DMS79 treated with DMSO at 0.1 percent for 48 hours (cell line): ENCODE measurements at places on chromosomes 4 and X.

DNA sequence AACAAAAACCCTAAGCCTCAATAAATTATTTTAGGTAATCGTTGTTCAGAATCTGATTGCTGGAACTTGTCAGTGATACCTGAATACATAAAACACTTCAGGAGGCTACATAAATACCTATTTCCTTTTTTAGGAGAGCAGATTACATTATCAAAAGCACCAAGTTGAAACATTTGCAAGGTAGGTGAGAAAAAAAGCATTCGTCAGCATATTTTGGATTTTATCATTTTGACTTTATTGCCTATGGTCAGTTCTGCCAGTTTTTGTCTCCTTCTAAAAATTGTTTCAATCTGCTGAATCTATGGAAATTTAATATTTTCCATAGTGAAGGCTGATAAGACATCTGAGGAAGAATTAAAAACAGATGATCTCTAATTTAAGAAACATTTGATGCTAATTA, 16.5 kb upstream of the MAD2L1 start:
- DNase-seq, result no peak

- no peak for DNase-seq
Measured at GRCh38 chr4:8748236-8748575, 123.4 kb downstream of the HMX1 start.

DNA sequence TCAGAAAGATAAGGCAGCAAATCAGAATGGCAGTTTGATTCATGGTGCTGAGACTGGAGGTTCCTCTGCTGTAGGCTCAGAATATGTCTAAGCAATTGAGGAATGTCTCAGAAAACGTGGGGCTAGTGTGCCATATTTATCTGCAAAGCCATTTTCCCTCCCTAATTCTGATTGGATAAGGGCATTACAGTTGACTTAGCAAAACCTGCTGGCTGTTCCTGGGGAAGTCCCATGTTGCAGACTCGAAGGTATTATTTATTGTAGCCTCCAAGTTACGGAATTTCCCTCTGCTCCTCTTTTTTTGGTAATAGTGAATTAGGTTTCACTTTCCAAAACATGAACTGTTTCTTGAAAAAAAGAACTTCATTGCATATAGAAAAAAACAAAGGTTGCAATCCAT, at the start of gene CXCL10:
CXCL10 (minus strand) TSS at position 109 of the 400 bp plus-strand sequence; CDS start at position 43, 66 bp downstream.
- DNase-seq, result no peak

DNA sequence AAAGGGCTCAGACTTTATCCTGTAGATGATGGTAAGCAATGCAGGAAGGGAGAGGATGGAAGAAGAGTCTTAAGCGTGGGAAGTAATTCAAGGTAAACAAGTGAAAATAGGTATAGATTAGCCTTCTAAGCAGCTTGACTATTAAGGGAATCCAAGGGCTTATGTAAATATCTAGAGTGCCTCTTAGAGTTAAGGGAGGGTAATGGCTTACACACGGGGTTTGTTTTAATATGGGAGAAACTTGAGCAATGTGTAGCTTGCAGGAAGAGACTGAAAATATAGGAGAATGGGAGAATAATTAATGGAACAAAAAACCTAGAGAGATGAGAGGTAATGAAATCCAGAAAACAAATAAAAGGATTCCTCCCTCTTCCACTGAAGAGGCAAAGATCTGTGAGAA, 12.8 kb upstream of the SAP30 start:
- DNase-seq, result peak; percentile 26

DNA sequence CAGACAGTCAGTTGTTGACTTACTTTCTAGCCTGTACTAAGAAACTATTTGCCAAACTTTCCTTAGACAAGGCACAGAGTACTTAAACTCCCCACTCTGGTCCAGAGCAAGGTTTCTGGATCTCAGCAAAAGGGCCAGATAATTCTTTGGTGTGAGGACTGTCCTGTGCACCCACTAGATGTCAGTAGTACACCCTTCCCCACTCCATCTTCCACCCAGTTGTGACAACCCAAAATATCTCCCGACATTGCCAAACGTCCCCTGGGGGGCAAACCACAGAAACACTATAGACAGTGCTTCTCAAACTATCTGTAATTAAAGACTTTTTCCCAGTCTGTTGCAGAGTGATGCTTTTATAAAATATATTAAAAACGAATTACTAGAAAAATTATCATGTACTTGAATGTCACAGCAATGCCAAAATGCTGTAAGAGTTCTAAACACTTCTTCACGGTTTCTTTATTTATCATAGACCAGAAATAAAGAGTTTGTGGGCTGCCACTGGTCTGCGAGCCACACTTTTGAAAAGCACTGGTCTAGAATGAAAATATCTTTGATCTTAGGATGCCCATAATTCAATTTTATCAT, 203.5 kb downstream of the PRDM5 start:
- no peak for DNase-seq

DNA sequence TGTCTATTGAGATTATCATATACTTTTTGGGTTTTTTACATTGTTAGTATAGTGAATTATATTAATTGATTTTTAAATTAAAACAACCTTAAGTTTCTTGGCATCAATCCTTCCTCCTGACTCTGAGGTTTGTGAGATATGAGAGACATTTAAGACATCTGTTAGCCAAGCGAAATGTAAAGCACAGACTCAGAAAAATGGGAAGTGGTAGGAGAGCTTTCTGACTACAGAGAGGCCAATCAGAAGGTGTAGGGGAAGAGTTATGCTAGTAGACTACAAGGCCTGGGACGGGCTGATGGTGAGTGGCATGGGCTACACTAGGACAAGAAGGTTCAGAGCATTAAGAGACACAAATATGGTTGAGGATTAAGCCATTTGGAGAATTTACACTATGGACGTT, 255.4 kb downstream of the PRDM5 start:
- DNase-seq, result no peak

DNA sequence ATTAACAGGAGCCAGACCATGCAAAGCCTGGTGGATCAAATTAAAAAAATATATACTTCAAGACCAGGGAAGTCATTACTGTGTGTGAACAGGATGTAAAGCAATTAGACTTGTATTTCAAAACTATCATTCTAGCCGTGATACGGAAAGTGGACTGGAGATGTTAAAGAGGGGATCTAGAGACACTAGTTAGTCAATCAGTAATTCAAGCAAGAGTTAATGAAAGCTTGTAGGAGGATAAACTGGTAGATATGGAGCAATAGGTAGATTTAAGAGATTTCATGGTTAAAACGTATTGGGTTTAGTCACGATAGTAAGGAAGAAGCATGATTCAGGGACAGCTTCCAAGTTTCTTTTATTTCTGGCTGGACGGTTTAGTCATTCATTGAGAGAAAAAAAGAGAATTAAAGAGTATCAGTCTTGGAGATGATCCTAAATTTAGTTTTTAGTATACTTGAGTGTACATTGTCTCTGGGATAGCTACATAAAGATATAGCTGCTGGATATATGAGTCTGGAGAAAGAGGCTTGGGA, 3.9 kb downstream of the MAD2L1 start:
- DNase-seq, result no peak

DNA sequence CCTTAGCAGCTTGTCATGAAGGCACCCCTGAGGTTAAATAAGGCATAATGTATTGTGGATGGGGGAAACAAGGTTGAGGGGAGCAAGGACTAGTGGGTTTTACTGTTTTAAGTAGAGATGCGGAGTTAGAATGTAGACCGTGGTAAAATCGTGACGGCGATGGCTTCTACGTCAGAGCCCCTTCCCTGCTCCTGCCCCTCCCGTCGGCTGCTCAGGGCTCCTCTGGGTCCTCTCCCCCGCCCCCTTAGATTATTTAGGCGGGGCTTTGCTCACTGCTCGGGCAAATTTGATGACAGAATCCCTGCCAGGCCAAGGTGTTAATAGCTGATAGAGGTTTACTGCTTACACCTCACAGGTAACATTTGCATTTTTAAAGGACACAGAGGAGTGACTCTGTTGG, 2.3 kb downstream of the FRMPD3 start:
- peak; percentile 37 for DNase-seq

GRCh38 chr4:73693811-73694210, 46.6 kb upstream of the CXCL8 start:
- no peak for DNase-seq

DNA sequence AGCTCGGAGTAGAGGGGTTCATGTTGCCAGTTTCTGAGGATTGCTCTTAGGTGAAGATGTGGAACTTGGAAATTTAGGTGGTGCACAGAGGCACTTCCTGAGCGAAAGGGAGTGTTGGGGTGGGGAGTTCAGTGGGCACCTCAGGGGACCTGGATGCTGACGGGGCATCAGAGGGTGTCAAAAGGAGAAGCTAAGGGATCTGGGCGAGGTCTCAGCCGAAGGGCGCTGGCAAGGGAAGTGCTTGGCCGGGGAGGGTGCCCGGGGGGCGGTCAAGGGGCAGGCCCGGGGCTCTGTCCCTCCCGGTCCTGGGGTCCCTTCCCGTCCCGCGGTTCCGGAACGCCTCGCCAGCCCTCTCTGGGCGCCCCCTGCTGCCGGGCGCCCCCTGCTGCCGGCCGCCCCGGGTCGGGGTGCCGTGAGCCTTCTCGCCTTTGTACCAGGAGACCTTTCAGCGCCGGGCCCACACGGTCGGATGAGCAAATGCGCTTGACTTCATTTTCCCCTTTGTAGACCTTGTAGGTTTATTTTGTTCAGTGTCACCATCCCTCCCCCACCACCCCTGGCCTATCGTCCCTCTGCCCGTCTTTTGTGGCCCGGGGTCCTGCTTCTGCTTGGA, 3.0 kb upstream of the PHOX2B start:
- DNase-seq, result no peak

- no peak for DNase-seq
Measured at GRCh38 chrX:100747703-100748102, 15.8 kb upstream of the SYTL4 start.

DNA sequence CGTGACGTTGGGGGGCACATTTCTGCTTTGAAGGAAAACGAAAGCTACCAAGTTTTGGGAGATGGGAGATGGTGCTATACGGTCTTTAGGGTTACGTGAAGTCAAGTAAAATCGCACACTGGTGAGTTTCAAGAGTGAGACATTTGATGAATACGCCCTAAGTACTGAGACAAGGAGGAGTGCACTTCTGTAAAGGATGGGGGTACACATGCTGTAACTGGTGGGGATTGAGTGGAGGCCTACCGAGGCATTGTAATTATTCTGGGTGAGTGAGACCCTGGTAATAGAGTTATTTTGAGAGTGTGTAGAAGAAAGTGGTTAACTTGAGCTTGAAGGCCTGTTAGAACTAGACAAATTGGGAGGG, 536 bp downstream of the SH3BGRL start:
- DNase-seq, result no peak

DNA sequence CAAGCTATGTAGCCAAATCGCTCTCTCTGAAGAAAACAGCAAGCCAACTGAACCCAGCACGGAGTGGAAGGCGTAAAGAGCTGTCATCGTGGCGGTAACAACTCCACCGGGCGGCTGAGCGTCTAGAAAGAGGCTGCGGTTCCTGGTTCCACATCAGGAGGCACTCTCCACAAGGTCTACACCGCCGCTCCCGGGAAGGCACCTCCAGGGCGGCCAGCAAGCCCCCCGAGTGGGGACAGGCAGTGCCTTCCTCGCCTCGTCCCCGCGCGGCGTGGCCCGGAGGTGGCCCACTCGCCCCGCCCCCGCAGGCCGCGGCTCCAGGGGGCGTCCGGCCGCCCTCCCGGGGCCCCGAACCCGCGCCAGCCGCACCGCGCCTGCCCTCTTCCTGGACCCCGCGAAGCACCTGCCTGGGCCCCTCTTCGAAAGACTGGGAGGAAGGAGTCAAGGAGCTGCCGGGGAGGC, 755 bp downstream of the KLHL8 start:
- DNase-seq, result peak; percentile 20

DNA sequence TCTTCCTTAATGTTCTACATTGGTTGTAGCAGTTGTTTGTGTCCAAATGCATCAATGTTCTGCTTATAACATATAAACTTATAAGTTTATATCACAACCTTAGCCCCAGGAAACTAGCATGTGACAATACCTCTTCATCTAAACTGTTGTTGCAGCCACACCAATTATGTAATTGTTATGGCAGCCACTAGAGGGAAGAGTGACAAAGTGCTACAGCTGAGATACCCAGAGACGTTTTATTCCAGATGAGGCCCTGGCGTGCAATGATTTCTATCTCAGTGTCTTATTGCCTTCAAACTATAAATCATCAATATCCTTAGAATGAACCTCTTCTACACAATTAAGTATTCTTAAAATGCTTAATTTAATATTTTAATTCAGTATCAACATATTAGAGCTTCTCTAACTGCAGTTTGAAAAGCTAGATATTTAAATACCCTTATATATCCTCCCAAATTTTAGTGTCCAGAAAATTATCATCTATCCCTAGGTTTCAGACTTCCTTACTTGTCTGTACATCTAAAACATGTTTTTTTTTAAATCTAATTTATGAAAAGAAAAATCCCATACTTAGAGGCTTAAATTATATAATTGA, 171.6 kb downstream of the PCDH10 start:
- no peak for DNase-seq

- no peak for DNase-seq
Measured at GRCh38 chr4:119543779-119544178, 84.8 kb downstream of the PDE5A start.

DNA sequence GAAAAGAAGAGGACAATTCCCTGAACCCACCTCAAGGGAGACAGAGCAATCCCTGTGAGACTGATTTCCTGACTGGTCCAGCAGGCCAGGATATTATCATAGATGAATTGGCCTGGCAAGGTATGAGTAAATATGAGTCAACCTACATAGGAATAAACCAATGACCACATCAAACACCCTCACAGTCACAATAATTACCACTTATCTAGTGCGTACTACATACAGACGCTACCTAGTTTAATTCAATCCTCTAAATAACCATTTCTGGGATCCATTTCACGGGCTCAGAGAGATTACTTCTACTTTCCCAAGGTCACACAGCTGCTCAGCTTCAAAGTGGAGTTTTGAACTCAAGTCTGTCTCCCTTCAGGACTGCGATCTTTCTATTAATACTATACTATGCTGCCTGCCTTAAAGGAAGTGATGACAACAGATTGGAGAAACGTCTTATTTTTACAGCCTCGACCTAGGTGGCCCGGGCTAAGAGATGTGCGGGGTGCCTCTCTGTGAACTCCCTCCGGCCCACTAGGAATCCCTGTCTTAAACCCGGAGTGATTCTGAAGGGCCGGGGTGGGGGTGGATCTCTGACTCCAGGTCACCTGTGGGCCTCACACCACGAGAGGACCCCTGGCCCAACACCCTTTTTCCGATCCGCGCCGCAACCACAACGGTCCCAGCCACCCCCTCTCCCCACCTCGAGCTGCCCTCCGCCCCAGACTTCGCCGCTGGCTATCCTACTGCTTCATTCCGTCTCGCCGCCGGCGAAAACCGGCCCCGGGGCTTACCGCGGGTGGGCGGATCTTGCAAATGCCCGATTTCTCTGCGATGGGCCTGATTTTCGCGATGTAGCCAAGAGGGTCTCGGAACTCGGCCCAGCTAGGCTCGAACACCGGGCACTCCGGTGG, 800 bp downstream of the KDM5C start:
- DNase-seq, result no peak

DNA sequence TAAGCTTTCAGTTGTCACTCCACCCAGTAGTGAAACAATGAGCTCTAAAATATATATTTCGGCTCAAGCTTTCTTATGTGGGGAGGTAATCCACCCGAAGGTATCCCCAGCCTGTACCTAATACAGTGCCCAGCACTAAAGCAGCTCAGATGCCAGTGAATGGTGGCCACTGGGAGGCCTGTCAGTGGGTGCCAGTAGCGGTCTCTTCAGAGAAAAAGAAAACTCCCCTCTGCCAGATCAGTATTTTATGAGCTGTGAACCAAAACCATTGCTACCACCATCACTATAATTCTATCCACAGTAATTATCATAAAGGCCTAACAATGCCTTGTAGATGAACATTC, 835 bp upstream of the NFKB1 start:
- DNase-seq, result peak; percentile 38

GRCh38 chr4:88456670-88457306, at the start of gene HERC5:
TSS of gene HERC5 (plus strand) at chr4:88457119. CDS start at chr4:88457270, 151 bp downstream.
- peak; percentile 62 for DNase-seq

- DNase-seq, result no peak
Measured at GRCh38 chr4:82903737-82904136, 3.2 kb downstream of the THAP9 start.

GRCh38 chr4:73603854-73604584, 16.2 kb downstream of the RASSF6 start:
- no peak for DNase-seq
